ENCODE measurements at places on chromosomes 3 and 15.

DNA sequence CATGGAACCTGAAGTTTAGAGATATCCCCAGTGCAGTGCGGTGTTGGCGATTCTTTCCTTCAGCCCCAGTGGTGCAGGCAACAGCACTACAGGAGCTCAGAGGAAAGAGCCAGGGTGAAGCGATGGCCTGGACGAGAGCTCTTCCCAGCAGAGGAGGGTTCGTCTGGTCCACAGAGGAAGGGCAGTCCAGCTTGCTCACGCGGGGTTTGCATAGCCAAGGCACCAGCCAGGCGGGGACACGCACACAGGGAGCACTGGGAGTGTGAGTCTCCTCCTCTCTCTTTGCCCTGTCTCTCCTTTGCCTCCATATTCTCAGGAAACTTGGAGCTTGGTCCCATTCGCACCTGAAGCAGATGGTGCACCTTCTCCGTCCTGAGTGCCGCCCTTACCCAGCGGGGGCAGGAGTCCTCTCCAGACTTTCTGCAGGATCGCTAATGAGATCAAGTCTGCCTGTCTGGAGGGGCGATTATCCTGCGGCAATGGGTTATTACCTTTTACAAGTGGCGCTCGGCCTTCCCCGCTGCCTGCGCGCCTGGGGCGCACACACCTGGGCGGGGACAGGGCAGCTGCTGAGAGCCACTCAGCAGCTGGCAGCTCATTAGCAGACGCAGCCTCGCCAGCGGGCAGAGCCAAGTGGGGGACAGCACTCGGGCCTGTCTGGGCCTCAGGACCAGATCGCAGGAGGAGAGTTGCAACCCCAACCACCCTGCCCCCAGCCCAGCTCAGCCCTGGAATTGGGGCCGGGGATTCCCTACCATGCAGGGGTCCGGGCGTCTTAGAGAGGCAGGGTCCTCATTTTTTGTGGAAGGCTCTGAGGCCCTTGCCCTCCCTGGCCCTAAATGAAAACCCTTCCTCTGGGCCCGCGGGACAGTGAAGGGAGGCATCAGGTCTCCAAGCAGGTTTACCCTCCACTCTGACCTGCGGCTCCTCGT, 119.0 kb upstream of the MEF2A start:
- no peak for DNase-seq

DNA sequence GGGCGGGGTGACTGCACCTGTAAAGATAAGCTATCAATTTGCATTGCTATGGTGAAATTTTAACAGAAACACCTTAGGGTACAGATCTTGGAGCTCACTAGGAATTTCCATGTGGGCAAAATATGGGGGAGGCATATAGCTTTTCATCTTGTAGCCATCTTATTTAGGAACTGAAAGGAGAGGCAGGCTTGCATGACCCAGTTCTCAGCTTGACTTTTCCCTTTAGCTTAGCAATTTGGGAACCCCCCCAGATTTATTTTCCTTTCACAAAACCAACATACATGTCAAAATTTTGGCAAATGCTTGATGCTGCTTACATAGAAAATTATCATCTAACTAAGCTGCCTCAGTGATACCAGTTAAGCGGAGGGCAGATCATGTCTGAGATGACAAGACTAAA, 55.0 kb upstream of the EIF1B start:
- no peak for DNase-seq

DNA sequence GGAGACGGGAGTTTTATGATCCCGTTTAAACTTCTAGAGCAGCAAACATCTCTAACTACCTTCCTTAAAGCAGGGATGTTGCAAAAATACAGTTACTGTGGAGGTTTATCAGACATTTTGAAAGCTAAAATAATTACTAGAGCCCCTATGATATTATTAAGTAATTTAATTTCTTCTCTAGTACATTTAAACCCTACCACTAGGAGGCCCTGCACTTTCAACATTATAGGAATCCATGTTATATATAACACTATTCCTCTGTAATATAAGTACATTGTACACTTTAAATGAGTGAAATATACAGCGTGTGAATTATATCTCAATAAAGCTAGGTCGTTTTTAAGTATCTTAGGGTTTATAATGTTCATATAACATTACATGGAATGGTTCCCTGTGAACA, 11.5 kb downstream of the SETMAR start:
- no peak for DNase-seq

DNA sequence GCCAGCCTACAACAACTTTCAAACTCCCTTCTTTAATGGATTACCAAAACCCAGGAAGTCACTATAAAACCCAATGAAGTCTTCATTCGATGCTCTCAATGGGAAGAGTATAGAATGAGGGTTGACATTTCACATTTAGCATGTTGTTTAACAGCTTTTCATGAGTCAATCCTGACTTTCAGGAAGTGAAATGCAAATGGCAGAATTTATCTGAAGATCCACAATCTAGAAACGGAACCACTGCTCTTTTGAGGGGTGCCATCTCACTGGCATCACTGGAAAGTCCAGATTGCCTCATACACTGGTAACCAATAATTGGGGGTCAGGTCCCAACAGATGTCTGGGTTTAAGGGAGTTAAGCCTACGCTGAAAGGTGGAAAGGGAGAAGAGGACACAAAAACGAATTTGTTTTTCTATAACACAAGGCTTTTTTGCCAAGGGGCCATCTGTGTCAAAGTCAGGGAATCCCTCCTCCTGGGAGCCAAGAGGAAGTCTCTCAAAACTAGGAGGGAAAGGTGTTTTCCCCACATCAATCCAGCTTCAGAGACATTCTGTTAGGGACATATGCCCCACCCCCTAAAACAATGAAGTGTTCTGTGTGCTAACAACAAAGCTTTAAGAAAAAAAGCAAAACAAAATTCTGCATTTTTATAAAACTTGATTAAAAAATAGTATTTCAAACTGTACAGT, 12.0 kb upstream of the ATP1B3 start:
- no peak for DNase-seq

DNA sequence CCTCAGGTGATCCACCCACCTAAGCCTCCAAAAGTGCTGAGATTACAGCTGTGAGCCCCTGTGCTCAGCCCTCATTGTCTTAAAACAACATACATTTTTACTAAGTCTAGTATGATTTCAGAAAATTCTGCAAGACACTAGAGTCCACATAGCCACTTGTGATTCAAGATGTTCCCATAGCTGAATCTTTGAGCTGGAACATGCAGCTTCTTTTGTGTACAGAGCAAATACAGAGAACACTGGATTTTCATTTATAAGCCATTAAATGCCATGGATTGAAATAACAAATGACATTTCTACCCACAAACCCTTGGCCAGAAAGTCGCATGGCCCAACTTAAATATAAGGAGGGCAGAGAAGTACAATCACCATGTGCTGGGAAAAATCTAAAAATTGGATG, 1489.2 kb upstream of the GBE1 start:
- no peak for DNase-seq

GRCh38 chr3:170473358-170473757, 54.7 kb downstream of the CLDN11 start:
- no peak for DNase-seq

- no peak for DNase-seq
Measured at GRCh38 chr15:55260562-55261131, 29.0 kb downstream of the RAB27A start.

- no peak for DNase-seq
Measured at GRCh38 chr3:27756877-27757276, 34.8 kb upstream of the EOMES start.

- no peak for DNase-seq
Measured at GRCh38 chr15:57517030-57517671, 74.6 kb upstream of the MYZAP start.

GRCh38 chr3:44865272-44866035, 3.7 kb downstream of the TMEM42 start:
- peak; percentile 20 for DNase-seq

GRCh38 chr3:56724676-56725075, 41.6 kb upstream of the TASOR start:
- DNase-seq, result no peak

DNA sequence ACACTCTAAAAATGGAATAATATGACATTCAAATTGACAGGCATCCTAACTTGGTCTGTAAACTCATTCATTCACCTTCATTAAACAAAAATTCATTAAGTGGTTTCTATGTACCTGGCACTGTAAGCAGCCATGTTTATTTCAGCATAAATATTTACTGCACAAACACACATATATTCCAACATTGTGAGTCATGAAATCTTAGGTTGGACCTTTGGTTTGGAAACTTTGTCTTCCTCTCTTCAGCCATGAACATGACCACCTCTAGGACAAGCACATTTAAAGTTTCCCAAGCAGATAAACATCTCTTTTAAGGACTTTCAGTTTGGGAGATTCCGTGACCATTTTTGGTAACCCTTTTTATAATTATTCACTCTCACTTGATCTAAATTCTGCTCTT, 131.8 kb downstream of the TPRG1 start:
- DNase-seq, result no peak

GRCh38 chr3:119388577-119388976, 74.8 kb downstream of the TMEM39A start:
- no peak for DNase-seq

DNA sequence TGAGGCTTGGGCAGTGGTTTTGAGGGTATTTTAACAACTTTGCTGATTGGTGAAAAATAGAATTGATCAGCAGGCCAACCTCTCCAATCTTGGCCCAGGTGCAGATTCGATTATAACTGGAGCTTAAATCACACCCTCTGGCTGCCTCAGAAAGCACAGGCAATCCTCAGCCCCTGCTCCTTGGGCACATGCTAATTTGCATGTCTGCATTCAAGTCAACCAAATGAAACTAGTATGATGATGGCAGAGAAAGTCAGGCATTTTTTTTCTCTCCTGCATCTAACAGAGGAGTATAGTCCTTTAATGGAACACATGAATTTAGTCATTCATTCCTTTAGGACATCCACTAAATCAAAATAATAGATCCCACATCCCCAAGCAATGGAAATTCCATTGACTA, 16.8 kb upstream of the NMNAT3 start:
- DNase-seq, result no peak

DNA sequence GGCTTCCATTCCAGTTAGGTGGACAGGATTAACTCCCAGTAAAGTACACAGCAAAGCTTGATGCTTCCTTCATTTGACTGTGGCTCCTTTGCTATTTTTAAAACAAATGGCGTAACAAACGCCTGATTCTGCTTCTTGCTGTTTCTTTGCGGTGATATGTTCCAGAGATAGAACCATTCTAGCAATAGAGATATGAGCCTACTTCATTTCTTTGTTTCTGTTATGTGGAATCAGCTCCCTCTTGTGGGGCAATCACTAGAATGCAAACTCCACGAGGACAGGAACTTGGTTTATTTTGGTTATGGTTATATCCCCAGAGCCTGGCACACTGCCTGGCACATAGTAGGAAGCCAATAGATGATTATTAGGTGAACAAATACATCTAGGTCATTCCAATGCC, 122.6 kb upstream of the SLC6A11 start:
- DNase-seq, result no peak

DNA sequence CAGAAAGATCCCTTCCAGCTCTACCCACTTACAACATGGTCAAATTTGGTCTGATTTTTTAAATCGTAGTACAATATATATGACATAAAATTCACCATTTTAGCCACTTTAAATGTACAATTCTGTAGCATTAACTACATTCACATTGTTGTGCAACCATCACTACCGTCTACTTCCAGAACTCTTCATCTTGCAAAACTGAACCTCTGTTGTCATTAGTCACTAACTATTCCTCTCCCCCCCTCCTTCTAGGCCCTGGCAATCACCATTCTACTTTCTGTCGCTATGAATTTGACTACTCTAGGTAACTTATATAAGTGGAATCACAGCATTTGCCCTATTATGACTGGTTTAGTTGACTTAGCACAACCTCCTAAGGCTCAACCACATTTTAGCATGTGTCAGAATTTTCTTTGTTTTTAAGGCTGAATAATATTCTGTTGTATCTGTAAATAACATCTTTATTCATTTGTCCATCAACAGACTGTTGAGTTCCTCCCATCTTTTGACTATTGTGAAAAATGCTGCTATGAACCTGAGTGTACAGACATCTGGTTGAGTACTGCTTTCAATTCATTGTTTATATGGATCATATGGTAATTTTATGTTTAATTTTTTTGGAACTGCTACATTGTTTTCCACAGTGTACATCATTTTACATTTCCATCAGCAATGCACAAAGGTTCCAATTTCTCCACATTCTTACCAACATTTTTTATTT, 35.5 kb upstream of the CCR2 start:
- no peak for DNase-seq

DNA sequence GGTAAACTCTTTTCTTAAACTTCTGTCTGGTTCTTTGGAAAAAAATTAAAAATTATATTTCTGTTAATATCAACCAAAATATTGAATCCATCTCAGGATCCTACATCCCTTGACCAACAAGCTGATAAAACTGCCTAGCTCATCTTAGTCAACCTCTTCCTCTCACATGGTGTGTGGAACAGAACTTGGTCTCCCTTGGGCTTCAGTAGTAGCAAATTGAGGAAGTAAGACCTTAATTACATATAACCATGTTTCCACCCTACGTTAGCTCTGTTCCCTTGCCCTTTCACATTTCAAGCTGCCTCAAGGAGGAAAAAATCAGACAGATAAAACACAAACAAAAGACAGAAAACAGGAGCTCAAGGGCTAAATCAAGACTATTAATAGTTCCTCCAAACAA, 116.4 kb downstream of the GREM1 start:
- DNase-seq, result no peak

DNA sequence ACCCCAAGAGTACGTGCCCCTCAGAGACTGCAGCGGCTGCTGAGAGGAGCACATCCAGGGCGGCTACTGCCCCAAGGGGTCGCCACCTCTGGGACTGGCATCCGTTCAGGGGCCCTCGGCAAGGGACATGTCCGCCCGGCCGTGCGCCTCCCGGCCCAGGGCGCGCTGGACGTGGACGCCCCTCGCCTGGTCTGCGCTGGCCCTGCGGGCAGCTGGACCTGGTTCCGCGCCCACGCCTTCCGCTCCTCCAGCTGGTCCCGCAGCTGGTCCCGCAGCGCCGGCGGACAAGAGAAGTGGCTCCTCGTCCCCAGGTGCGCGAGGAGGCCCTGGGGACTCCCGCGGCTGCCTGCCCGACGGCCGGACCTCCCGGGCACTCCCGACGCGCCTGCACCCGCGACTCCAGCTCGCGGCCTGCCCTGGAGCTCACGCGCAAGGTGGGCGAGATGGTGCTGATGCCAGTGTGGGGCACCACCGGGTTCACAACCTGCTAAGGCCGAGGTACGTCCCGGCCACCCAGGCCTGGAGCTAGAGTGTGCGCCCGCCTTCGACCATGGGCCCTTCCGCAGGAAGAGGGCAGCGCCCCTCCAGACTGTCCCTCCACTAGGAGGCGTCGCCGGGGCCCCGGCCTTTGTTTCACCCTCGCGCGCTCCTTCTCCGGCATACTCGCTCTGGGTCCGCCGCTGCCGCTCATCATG, 14.4 kb upstream of the GP9 start:
- no peak for DNase-seq

DNA sequence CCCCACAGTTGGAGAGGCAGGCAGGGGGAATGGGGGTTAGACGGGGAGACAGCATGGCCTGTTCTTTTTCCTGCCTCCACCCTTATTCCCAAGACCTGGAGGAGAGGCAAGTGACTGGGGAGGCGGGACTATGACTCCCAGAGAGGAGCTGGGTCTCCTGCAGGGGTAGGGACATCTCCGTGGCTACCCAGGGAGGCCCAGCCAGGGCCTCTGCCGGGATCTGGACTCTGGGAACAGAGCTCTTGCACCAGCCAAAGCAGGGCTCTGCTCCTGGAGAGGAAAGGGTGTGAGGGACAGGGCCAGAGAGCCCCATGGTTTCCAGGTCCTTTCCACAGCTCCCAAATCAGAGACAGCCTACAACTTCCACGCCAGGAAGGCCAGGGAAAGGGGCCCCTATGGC, 22.8 kb downstream of the CFAP100 start:
- DNase-seq, result no peak
